Activated CD8-positive, alpha-beta memory T cell treated with anti-CD3 and anti-CD28 coated beads for 1 hour (primary cell): ENCODE measurements at places on chromosomes 6 and 20.

- DNase-seq: no peak
Observed at GRCh38 chr6:158358450-158359077, 46.3 kb downstream of the TULP4 start.

- DNase-seq: no peak
Observed at GRCh38 chr6:5759571-5759970, 247.2 kb downstream of the NRN1 start.

DNA sequence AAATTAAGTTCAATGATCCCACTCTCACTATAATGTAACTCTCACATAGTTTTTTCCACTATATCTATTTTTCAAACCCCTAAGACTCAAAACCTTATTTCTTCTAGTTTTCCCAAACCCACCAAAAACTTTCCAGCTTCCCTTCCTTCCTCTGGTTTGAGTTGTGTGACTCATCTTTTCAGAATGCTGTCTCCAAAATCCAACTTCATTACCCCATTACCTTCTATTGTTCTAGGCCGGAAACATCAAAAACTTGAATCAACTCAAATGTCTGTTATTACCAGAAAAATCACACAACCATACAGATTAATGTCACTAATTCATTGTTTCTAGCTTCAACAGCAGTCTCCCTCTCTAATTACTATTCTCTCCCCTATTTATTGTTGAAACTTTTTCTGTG, 1090.3 kb downstream of the HACE1 start:
- no peak for DNase-seq

GRCh38 chr20:14454296-14454695, 116.9 kb upstream of the FLRT3 start:
- no peak for DNase-seq

- DNase-seq: no peak
Observed at GRCh38 chr6:10894958-10895357, 8.1 kb downstream of the SYCP2L start.

DNA sequence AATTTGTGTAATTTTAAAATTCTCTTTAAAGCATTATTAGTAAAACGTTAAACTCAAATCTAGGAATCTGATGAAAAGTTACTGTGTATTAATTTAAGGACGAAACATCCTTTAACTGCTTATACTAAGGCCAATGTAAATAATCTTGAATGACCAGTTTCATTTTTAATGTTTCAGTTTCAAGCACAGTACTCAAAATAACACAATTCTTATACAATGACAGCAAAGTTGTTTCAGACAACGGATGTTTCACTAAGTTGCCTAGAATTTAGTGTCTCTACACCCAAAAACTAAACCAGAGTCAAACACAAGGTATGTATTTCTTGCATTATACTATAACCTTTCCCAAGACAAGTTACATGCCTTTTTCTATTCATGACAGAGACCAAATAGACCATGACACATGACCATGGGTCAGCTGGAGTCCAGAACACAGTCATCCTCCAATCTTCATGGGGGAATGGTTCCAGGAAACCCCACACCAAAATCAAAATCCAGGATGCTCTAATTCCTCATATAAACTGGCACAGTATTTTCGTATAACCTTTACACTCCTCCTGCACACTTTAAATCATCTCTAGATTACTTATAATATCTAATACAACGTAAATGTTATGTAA, 7.7 kb downstream of the PHIP start:
- DNase-seq: no peak

- no peak for DNase-seq
Observed at GRCh38 chr6:24899997-24900325, 35.8 kb downstream of the RIPOR2 start.

GRCh38 chr6:22030730-22031619, 265.9 kb downstream of the PRL start:
- DNase-seq: no peak

DNA sequence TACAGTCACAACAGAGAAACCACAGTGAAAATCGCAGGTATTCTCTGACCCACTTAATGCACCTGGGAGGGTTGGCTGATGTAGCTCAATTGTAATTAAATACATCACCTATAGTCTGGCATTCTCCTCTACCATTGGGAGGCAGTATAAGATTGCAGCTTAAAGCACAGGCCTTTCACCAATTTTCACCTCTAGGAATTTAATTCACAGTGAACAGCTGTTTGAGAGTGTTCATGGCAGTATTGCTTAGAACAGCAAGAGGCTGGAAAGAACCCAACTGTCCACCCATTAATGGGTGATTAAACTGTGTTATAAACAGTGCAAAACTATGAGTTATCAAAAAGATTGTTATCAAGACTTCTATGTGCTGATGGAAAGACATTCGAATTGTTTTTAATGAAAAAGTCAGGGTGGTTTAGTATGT, 2.0 kb downstream of the EDEM2 start:
- no peak for DNase-seq

DNA sequence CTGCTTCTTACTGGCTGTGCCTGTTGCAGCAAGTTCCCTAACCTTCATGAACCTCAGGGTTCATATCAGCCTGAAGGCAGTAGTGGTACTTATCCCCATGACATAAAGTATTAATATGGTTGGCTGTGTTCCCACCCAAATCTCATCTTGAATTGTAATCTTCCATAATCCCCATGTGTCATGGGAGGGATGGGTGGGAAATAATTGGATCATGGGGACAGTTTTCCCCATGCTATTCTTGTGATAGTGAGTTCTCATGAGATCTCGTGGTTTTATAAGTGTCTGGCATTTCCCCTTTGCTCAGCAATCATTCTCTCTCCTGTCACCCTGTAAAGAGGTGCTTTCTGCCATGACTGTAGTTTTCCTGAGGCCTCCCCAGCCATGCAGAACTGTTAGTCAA, 61.8 kb downstream of the FAM229B start:
- DNase-seq: no peak

- no peak for DNase-seq
Observed at GRCh38 chr20:58473453-58474425, 41.5 kb downstream of the APCDD1L start.

DNA sequence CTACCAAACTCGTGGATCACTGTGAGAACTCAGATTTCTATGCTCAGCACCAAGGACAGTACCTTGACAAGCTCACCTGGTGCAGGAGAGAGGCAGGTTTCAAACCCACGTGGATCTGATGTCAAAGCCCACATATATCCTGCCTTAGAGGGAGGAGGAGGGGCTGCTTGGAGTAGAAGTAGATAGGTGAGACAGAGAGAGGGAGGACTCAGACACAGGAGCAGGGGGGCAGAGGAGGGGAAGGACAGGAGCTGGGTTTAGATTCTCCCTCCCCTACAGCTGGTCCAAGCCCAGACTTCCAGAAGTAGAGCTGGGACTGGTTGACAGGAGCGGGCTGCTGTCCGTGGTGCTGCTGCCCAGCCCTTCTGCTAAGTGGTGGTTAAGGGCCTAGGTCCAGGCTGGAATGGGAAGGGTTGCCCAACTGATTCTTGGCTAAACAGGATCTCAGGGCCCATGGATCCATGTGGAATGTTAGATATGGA, 77.5 kb downstream of the CDH22 start:
- DNase-seq: no peak

DNA sequence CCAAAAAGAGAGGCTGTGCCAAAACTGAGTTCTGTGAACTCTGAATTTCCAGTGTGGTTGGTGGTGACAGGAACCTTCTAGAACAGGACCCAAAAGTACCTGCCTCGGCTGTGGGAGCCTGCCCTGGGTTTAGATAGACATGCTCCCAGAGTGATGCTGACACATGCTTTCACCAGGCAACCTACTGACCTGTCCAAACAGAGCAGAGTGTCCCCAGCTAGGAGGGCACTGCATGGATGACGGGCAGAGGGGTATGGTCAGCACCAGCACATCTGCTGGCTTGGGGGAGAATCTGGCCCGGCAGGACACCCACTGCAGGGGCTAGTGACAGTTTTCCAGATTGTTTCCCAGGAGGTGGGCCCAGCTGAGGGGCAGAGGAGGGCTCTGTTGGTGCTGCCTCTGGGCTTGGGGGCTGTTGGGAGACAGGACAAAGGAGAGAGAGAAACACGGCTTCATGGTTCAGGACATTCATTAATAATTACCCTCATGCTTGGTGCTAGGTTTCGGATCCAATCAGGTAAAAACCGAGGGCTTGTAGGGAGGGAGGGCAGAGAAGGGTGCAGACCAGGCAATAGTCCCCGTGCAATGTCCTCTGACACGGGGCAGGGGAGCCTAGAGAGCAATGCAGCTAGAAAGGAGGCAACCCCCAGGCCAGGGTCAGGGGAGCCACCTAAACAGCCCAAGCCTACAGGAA, 15.0 kb downstream of the KCNK5 start:
- DNase-seq: no peak

GRCh38 chr6:11294228-11294627, 61.8 kb upstream of the NEDD9 start:
- no peak for DNase-seq

DNA sequence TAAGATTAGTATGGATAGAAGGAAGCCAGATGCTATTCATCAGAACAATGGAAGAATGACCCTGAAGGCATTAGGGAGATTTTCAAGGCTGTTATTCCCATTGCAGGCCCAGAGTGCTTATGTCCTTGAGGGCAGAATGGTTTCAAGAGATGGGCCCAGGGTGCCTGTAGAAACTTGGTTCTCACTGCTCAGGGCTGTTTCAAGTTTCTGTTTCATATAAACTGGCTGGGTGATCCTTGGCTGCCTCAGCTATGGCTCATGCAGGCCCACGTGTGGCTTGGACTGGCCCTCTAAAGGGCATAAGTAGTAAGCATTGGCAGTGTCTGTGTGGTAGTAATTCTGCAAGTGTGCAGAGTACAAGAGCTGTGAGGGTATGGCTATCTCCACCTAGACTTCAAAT, 540.9 kb upstream of the MAN1A1 start:
- no peak for DNase-seq

GRCh38 chr6:9248133-9248532, 812.8 kb upstream of the SLC35B3 start:
- no peak for DNase-seq
